ENCODE measurements at places on chromosomes 13 and 19. TPM values are rescaled to one million over a fixed set of nuclear protein-coding genes. Genes with fewer than 3 reads are reported as not detected.

Gene GARIN5A
- total RNA-seq = 1.5 TPM

DNA sequence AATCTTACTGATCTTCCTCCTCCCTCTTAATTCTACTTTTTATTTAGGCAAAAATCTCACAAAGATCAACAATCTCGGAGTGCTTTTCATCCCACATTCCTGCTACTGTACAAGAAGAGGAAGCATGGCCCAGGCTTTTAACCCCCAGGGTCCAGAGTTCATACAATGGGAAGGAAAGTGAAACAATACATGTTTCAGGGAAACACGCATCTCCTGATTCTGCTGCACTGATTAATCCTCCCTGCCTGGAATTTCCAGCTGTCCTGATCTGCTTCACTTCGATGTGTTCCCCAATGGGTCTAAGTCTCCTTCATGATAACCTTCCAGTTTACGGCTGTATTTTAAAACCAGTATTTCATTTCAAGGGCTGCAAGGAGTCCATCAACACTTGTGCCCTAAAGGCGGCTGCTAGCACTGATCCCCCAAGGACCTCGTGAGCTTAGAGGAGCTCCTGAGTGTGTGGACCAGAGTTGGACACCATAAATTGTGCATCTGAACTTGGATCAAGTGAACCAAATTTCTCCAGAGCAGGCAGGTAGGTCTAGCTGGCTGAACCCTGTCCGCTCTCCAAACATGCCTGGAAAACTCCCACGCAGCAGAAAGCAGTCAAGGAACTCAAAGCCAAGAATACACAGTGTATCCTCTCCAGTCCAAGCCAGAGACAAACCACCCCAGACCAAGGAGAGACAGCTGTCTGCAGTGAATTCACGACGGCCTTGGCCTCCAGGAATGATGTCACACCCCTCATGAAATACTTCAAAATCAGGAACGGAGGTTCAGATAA, 44.3 kb downstream of the COL4A1 start:
- DNase-seq = no peak

Gene ICAM4
- total RNA-seq = 0.42 TPM

DNA sequence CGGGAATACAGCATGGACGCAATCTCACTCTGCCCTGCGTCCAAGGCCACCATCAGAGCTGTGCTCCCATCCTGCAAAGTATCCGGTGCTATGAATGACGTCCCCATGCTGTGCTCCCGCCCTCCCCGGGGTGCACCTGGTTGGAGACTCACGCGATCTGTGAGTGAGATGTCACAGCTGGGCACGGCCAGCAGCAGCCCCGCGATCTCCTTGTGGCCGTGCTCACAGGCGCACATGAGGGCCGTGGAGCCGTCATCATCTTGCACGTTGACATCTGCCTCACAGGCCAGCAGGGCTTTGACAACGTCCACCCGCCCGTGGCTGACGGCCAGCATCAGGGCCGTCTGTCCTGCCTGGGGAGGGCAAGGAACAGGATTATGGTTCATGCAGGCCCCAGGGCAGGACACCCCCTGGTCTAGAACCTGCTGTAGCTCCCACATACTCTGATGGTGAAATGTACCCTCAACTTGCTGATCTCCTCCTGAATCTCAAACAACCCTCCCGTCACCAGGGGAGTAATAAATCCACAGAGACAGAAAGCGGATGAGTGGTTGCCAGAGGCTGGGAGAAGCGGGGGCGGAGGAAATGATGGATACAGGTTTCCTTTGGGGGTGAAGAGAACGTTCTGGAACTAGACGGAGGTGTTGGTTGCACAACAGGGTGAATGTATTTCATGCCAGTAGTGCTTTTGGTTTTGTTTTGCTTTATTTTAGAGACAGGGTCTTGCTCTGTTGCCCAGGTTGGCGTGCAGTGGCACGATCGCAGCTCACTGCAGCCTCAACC, 14.5 kb upstream of the SPC24 start:
- DNase-seq = no peak

Gene RNF113B
- not detected for total RNA-seq

Data from left cardiac atrium (tissue), 4 donors.